Lower lobe of right lung (tissue), 2 donors: ENCODE measurements at places on chromosomes 12 and 14. TPM values are rescaled to one million over a fixed set of nuclear protein-coding genes. Genes with fewer than 3 reads are reported as not detected.

Gene ANO4
- total RNA-seq = 0.74 TPM

Gene TCL1B
- total RNA-seq = not detected

Gene GDF3
- 0.30 TPM for total RNA-seq

Gene KCNC2
- total RNA-seq = not detected

Gene DNAJC22
- total RNA-seq = 0.18 TPM

Gene GPR162
- 21.5 TPM for total RNA-seq

DNA sequence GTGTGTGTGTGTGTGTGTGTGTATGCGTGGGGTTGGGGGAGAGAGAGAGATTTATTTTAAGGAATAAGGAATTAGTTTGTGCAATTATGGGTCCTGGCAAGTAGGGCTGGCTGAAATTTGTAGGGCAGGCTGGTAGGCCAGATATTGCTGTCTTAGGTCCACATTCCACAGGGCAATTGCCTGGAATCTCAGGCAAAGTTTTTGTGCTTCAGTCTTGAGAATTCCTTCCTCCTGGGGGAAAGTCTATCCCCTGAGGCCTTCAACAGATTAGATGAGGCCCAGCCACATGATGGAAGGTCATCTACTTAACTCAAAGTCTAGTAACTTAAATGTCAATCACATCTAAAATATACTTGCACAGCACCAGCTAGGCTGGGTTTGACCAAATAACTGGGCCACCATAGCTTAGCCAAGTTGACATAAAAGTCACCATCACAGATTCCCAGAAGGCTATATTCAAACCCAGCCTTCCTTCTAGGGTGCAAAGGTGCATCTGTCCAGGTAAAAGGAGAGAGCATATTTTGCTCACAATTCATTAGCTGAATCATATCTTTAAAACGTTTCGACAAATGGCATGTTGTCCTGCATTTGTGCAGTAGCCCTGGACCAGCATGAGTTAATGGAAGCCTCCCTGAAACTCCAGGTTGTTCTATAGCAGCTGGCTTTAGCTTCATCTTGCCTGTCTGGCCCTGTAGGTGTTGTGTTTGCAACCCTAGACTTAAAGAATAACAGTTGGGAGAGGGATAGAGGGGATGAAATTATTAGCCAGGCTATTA, 63.1 kb downstream of the C14orf132 start:
- no peak overlapping the region for H3K4me3 ChIP-seq
- H3K27me3 ChIP-seq = no peaks in the 10 kb centered on the region
- DNase-seq = no peak

- peaks cover 3% of the 10 kb centered on the region for H3K4me1 ChIP-seq
- H3K27me3 ChIP-seq = no peaks in the 10 kb centered on the region
- peak; percentile 47 for DNase-seq
- H3K36me3 ChIP-seq = no peaks in the 10 kb centered on the region
Observed at GRCh38 chr14:104299993-104300761, 161.8 kb downstream of the KIF26A start.

DNA sequence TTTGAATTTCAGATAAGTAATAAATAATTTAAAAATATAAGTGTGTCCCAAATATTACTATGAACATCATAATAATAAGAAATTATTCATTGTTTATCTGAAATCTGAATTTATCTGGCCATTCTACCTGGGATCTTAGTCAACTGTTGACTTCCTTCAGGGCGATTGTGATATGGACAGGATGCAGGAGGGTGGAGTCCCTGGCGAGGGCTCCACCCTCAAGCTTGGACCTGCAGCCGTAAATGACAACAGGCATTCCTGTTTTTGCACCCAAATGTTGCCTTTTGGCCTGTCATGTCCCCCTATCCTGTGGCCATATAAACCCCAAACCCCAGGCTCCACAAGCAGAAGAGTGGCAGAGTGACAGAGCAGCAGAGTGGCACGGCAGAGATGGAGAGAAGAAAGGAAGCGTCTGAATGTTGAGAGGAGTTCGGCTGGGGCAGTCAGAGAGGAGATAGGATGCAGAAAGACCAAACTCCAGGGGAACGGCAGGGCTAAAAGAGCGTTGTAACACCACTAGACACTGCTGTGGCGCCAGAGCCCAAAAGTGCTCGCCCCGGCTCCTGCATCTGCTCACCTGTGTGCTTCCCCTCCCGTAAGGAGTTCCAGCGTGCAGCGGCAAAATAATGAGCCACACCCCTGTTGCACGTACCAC, 39.4 kb upstream of the FUT8 start:
- no peak for DNase-seq
- H3K4me3 ChIP-seq = peak overlapping the region; percentile 20
- H3K27ac ChIP-seq = no peak overlapping the region
- H3K4me1 ChIP-seq = no peaks in the 10 kb centered on the region

DNA sequence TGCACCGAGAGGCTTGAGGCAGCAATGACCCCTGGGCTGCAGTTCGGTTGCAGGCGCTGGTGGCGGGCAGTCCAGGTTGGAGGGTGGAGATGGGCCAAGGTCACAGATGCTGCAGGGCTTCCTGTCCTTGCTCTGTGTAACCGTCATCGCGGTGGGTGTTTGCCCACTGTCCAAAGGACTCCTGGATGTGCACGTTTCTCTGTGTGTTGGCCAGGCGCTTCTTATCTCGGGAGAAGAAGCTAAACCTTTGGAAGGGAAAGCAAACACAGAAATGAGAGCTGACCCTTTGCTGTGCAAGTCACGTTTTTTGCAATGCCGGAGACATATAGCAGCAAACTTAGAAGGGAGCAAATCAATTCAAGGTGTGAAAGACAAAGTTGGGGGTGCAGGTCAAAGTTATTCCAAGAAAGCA, 14.5 kb downstream of the SNRNP35 start:
- peaks cover 43% of the 10 kb centered on the region for H3K36me3 ChIP-seq
- no peak overlapping the region for H3K4me3 ChIP-seq
- H3K27ac ChIP-seq = no peak overlapping the region
- H3K27me3 ChIP-seq = no peaks in the 10 kb centered on the region
- peaks cover 7% of the 10 kb centered on the region for H3K4me1 ChIP-seq
- DNase-seq = no peak

- DNase-seq = no peak
- H3K4me3 ChIP-seq = no peak overlapping the region
- no peaks in the 10 kb centered on the region for H3K36me3 ChIP-seq
- H3K27me3 ChIP-seq = no peaks in the 10 kb centered on the region
- H3K4me1 ChIP-seq = no peaks in the 10 kb centered on the region
Observed at GRCh38 chr14:55482936-55483605, 42.7 kb upstream of the TBPL2 start.

- H3K27ac ChIP-seq = peak overlapping the region; percentile 79
- H3K4me1 ChIP-seq = peaks cover 61% of the 10 kb centered on the region
- peak; percentile 87 for DNase-seq
- H3K4me3 ChIP-seq = peak overlapping the region; percentile 27
- no peaks in the 10 kb centered on the region for H3K27me3 ChIP-seq
- no peaks in the 10 kb centered on the region for H3K36me3 ChIP-seq
Observed at GRCh38 chr14:104681689-104682074, 7.7 kb upstream of the INF2 start.

- no peaks in the 10 kb centered on the region for H3K4me1 ChIP-seq
- H3K4me3 ChIP-seq = no peak overlapping the region
- H3K27ac ChIP-seq = no peak overlapping the region
Observed at GRCh38 chr12:30219047-30219446, 435.3 kb upstream of the TMTC1 start.

DNA sequence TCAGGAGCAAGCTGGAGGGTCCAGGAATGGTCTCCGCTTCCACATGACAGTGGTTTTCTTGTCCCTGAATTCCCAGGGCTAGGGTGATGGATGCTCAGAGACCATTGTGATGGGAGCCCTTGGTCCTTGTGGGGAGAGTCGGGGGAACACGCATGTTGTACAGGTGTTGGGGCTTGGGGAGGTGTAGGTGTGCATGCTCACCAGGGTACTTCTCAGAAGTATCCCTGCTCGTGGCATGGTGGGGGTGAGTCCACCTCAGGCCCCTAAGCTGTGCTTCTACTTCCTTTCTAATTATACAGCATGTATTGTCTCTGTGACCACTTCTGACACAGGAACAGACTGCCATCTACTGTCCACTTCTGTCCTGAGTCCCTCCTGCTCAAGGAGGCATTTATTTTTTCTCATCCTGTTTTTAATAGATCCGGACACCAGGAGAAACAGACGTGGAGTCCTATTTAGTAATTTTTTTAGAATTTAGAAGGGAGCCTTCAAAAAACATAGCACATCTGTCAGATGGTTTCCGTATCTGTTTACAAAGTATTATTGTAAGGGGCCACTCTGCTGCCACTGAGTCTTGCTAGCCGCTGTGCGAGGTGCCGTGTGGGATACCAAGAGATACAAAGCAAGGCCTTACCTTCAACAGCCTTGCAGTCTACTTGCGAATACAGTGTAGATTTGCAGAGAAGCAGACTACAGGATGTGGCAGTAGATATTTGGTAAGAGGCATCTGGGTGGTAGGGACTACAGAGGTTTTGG, 10.5 kb downstream of the NTF3 start:
- H3K4me1 ChIP-seq = no peaks in the 10 kb centered on the region
- H3K4me3 ChIP-seq = no peak overlapping the region
- no peak for DNase-seq
- no peak overlapping the region for H3K27ac ChIP-seq
- peaks cover 13% of the 10 kb centered on the region for H3K27me3 ChIP-seq

DNA sequence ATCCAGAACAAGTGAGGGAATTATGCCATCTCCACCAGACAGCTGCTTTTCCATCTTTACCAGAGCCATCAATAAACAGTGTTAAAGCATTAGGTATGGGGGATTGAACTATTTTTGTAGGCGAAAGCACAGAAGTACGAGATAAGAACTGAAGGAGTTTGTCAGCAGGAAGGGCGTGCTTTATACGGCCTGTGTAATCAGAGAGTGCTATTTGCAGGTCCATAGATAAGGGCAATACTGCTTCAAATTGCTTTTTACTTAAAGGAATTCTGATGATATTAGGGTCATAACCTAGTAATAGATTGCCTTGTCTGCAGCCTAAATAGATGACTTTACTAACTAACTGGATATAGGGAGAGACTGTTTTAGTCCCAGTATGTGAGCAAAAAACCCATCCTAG, 20.3 kb upstream of the CLEC4E start:
- H3K27me3 ChIP-seq = no peaks in the 10 kb centered on the region
- H3K4me1 ChIP-seq = no peaks in the 10 kb centered on the region
- no peaks in the 10 kb centered on the region for H3K36me3 ChIP-seq
- no peak overlapping the region for H3K4me3 ChIP-seq
- no peak for DNase-seq

DNA sequence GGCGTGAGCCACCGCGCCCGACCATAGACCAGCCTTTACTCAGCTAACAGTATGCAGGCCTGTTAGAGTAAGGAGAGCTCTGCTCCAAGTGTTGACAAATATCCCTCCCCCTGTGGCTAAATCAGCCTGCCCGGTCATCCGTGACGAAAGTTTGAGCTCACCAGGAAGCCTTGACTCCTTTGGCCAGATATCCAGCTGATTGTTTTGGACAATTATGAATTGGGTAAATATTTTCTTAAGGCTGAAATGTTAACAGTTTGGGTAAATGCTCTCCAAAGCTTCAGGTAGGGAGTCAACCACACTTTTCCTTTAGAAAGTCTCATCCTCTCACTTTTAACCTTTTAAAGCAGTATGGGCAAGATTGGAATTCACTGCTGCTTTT, 157.9 kb downstream of the PAWR start:
- H3K4me1 ChIP-seq = no peaks in the 10 kb centered on the region
- no peak overlapping the region for H3K4me3 ChIP-seq
- H3K27ac ChIP-seq = no peak overlapping the region

DNA sequence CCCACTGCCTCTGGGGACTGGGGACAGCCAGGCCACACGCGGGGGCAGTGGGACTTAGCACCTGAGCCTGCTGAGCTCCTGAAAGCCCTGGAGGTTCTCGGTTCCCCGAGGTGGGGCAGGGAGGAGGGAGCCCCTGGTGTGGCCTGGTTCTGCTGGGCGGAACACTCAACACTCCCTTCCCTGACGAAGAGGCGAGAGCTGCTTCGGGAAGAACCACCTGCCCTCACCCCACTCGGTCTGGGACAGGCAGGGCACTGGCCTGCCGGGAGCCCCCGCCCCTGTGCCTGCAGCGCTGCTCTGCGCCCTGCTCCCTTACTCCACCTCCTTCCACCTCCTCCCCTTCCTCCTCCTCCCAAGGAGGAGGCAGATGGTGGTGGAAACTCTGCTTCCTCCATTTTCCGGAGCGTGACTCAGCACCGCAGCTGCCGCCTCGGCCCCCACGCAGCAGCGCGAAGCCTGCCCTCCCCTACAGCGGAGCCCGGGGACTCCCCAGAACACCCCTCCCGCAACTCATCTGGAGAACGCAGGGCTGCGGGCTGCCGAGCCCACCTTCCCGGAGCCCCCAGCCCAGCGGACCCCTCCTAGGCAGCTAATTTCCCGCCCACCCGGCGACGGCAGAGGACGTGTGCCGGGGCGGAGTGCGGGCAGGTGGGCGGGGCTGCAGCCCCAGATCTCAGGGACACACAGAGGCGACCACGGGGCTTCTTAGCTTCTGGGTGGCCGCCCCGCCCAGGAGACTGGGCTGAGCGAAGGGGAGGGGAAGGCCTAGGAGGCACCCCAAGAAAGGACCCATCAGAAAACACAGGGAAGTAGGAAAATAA, 11.7 kb upstream of the INF2 start:
- H3K27ac ChIP-seq = peak overlapping the region; percentile 84
- H3K4me3 ChIP-seq = peak overlapping the region; percentile 59
- no peaks in the 10 kb centered on the region for H3K27me3 ChIP-seq
- H3K4me1 ChIP-seq = peaks cover 60% of the 10 kb centered on the region
- no peaks in the 10 kb centered on the region for H3K36me3 ChIP-seq

- no peaks in the 10 kb centered on the region for H3K27me3 ChIP-seq
- H3K4me1 ChIP-seq = no peaks in the 10 kb centered on the region
- H3K36me3 ChIP-seq = no peaks in the 10 kb centered on the region
- no peak for DNase-seq
Observed at GRCh38 chr14:102829016-102829548, 51.8 kb downstream of the TRAF3 start.

DNA sequence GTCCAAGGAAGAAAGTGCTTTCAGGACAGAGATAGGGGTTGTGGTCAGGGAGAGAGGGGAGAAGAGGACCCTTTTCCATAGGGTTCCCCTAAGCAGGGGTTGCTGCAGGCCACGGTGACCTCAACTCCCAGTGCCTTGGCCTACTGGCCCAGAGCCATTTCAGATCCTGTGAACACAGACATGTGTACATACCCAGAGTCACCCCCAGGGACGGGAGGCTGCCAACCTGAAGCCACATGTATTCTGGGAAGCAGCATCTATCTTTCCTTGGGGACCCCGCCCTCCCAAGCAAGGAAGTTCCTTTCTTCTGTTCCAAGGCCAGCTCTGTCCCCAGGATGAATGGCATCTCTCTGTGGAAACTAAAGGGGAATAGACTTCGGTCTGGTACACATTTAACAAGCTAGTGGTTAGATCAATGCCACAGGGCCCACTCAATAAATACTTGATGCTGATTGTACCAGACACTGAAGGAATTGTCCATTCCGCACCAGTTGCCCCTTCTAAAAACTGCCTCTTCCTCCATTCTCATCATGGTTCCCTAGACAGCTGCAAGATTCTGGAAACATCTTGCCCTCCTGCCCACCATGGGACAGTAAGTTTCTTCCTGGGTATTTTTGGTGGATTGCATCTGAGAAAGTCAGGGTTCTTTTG, 25.2 kb upstream of the DGLUCY start:
- no peaks in the 10 kb centered on the region for H3K36me3 ChIP-seq
- H3K27ac ChIP-seq = no peak overlapping the region
- no peak overlapping the region for H3K4me3 ChIP-seq
- DNase-seq = no peak
- H3K27me3 ChIP-seq = no peaks in the 10 kb centered on the region
- H3K4me1 ChIP-seq = no peaks in the 10 kb centered on the region
